ENCODE measurements at places on chromosomes 6 and 20.

DNA sequence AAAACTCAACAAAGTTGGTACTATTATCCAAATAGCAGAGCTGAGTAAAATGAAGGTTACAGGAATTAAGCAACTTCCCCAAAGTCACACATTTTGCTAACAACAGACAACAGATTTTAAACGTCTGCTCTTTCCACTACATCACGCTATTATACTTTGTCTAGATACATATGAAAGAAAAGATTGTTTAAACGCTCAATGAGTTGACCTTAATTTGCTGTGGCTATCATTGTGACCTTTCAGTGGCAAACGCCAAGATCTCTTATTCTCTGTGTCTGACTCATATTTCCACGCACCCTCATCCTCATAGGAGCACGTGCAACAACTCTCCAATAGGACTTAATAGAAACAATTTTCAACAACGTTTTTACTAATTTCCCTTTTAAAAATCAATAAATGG lies 540.1 kb downstream of the MAFB start:
- no peak for DNase-seq

DNA sequence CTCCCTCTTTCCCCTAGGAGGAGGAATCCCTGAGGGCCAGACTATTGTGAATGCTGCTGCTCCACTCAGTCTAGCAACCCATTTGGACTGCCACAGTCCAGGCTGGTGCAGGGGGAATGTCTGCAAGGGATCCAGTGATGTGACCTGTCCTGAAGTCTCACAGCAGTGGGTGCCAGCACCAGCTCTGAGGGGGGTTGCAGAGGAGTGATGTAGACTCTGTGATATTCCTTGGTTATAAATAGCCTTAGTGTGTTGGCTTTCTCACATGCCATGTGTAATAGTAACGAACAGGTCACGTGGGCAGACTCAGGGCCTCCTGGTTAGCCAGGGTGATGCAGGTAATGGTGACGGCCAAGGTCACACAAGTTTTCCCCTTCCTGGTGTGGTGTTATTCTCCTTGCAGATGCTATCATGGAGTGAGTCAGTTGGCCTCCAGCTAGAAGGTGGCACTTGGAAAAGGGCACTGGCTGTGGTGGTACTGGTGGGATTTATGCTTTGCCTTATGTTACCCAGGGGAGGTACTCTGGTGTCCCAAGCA lies 404.4 kb downstream of the UTRN start:
- DNase-seq: no peak

DNA sequence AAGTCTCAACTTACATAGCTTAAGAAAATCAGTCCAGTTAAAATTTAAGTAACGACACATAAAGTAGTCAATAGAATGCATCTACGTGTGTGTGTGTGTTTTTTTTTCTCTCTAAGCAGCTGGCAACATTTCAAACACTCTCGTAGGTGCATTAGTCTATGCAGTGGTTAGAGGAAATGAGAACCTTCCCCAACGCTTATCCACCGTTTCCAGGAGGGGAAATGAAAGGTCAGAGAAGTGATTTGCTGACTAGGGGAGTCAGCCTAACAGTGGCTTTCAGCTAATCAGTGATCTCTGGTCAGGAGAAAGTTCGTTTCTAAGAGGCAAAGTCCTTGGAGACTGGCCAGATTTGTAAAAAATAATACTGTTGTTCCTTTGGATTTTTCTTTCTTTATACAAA lies 806.6 kb downstream of the C6orf118 start:
- no peak for DNase-seq

GRCh38 chr6:169589699-169590257 lies 112.1 kb downstream of the WDR27 start:
- no peak for DNase-seq

GRCh38 chr6:155832596-155832995 lies 377.0 kb upstream of the NOX3 start:
- DNase-seq: no peak

GRCh38 chr6:147750413-147750812 lies 241.9 kb downstream of the SAMD5 start:
- DNase-seq: no peak

- DNase-seq: no peak
Measured at GRCh38 chr6:140921366-140922226, 1211.1 kb upstream of the GJE1 start.

DNA sequence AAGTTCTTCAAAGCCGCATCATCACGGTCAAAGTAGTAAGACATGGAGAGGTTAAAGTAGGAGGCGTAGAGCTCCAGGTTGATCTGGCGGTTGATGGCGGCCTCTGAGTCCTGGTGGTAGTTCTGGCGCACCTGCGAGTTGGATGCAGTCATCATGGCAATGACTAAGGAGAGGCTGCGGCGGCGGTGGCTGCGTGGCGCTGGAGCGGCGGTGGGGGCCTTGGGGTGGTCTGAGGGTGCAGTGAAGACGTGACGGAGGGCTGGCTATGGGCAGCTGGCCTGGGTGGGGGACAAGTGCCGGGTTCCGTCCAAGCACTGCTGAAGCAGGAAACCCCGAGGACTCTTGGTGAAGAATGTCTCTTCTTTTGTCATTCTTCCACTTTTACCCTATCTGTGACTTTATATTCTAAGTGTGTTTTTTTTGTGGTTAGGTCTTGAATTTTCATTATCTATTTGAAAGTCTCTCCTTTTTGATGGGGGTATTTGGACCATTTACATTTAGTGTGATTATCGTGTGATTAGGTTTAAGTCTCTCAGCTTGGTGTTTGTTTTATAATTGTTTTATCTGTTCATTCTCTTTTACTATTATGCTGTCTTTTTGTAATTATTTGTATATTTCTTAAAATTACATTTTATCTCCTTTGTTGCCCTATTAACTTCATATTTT lies 94.6 kb downstream of the TFAP2B start:
- no peak for DNase-seq

DNA sequence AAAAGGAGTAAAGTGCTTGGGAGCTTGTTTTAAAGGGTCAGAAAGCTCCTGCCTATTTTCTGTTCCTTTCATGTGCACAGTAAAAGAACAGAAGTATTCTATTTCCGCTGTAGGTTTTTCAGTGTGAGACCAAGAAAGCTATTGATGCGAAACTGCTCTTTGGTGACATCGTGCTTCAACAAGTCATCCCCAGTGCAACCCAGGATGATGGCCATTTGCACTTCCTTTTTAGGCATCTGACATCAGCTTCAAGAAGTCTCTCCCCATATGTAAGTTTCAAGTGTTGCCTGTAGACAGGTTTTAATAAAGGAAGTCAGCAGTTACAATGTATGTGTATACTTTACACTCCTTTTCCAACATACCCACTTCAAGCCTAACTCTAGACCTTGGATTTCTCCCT lies 131.6 kb downstream of the RFX6 start:
- no peak for DNase-seq

DNA sequence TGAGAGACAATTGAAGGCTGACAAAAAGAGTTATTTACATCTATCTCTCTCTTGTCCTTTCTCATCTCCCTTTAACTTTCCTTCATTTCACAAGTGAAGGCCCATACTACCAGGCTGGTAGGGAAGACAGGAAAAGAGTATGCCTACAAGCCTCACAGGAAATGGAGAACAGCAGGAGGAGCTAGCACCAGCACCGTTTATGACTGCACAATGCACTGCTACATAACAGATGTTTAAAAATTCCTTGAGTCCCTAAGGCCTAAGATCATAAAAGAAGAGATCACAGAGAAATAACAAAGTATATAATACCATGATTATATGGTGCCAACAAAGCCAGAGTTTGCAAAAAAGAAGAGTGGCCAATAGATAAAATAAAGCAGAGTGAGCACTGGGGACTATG lies 194.8 kb downstream of the UNC5CL start:
- DNase-seq: no peak

DNA sequence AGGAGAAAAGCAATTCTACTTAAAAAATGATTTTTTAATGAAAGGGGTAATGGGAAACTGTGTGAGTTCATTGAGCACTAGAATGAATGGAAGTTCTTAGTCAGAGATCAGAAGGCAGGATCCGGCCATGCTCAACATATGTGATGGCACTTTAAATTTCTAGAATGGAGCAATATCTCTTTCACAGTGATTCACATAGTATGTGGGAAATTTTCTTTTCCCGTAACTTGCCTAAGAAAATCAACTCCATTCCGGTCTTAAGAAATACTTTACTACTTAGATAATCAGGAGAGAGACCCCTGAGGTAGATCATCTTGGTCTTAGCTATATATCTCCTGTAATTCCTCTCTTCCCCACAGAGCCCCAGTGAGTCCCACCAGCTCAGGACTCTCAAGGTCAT lies 131.8 kb downstream of the SCML4 start:
- DNase-seq: no peak

DNA sequence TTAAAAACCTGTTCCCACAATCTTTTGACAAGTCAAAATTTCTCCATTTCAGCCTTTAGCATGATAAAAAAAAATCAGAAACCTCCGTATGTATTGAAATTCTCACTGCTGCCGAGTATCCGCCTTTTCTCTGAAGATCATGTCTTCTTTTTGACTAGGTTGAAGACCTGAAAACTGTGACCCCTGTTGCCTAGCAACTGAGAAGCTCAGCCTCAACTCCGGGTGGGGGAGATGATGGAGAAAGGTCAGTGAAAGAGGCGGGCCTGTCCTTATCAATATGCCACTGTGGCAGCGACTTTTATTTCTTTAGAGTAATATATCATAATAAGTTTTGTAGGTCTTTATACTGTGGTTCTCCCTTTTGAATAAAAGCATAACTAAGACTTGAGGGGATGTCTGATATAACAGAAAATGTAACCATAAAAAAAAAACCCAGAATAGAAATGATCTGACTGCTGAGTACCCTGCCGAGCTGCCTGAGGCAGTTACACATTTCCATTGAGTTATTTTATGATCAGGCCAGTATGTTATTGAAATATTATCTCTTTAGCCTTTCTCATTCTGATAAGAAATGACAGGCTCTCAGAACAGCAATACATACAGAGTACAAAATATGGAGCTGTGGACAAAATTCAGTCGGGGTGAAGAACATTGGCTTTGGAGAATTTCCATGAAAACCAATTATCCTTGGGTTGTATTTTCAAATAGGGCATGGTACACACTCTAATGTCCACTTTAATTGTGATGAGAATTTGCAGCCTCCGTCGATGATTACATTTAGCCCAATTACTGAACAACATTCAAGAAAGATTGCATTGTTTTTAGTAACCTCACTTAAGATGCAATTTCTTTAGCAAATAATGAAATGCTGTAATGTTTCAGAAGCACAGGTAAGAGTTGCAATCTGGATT lies 136.7 kb upstream of the EEF1E1 start:
- no peak for DNase-seq

- no peak for DNase-seq
Measured at GRCh38 chr6:46909371-46909770, 12.4 kb downstream of the ADGRF5 start.

DNA sequence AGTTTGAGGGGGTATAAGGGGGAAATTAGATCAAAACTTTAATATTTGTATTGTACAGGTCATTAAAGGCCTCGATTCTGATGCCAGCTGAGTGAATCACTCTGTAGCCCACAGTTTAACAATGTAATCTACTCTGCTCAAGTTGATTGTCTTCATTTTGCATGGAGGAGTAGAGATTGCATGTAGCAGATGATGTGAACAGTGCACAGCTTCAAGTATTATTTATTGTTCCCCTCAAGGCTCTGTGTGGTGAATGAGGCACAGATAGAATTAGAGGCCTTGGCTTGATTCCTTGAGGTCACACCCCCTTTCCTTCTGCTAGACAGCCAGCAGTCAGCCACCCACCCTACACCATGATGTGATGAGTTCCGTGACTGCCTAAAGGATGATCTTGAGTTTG lies 38.1 kb downstream of the TXLNB start:
- DNase-seq: no peak

- DNase-seq: no peak
Measured at GRCh38 chr6:129859524-129859923, 1.6 kb downstream of the TMEM244 start.

- no peak for DNase-seq
Measured at GRCh38 chr6:130105996-130106704, 87.8 kb downstream of the L3MBTL3 start.

GRCh38 chr6:108560463-108561308 lies at the start of gene FOXO3:
TSS of gene FOXO3 (plus strand) at chr6:108560917. CDS start at chr6:108561209, 292 bp downstream.
- peak; percentile 91 for DNase-seq

DNA sequence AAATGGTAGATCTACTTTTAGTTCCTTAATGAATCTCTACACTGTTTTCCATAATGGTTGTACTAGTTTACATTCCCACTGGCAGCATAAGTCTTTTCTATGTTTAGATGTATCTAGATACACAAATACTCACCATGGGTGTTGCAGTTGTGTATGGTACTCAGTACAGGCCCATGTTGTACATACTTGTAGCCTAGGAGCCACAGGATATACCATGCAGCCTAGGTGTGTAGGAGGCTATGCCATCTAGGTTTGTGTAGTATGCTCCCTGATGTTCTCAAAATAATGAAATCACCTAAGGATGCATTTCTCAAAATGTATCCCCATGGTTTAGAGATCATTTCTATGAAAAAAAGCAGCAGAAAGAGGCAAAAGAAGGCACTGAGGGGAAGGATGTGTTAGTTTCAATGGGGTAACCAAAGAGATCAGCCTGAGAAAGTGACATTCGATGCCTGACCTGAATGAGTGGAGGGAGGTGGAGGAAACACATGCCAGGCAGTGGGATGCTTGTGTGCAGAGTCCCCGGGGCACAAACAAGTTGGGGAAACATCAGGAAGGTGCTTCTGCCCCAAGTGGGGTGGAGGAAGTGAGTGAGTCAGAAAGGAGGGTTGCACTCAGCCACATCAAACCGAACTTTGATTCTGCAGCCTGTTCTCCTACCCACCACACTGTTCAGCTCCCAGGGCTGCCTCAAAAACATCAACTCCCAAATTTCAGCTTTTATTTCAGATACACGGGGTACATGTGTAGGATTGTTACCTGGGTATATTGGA lies 191.2 kb downstream of the ZNF217 start:
- DNase-seq: no peak

- DNase-seq: no peak
Measured at GRCh38 chr20:45685896-45686295, 15.9 kb upstream of the WFDC11 start.

- no peak for DNase-seq
Measured at GRCh38 chr6:80769106-80769505, 662.6 kb downstream of the BCKDHB start.

- peak; percentile 75 for DNase-seq
Measured at GRCh38 chr6:144582939-144583613, 297.9 kb downstream of the UTRN start.

- DNase-seq: peak; percentile 84
Measured at GRCh38 chr20:41137614-41138474, 501 bp downstream of the PLCG1 start.

GRCh38 chr6:122714059-122714458 lies 65.5 kb upstream of the FABP7 start:
- DNase-seq: no peak

GRCh38 chr6:11514672-11515071 lies 22.9 kb upstream of the TMEM170B start:
- no peak for DNase-seq

Data from activated effector memory CD4-positive, alpha-beta T cell treated with anti-CD3 and anti-CD28 coated beads, Interleukin-2, amount 50 U/mL, for 16 hours (primary cell).